ENCODE measurements at places on chromosomes 6 and 20.

- DNase-seq: peak; percentile 93
Observed at GRCh38 chr20:1702328-1702727, 44.7 kb upstream of the SIRPG start.

- DNase-seq: no peak
Observed at GRCh38 chr6:170311696-170312095, 5.1 kb downstream of the FAM120B start.

DNA sequence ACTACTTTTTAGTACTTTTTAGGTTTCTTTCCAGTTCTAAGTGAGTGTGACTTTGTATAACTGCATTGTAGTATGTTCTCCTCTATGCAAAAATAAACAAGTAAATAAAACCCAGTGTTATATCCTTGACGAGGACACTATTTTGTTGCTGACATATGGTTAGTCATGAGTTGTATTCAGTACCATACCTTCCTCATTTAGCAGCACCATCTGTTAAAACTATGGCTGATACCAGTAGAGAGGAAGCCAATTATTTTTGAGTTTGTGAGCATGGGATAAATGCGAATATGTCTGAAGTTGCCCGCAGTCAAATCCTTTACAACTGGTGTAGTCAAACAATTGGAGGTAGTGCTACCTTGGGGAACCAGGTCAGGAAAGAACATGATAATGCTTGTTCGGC, 74.1 kb downstream of the CDKAL1 start:
- no peak for DNase-seq

DNA sequence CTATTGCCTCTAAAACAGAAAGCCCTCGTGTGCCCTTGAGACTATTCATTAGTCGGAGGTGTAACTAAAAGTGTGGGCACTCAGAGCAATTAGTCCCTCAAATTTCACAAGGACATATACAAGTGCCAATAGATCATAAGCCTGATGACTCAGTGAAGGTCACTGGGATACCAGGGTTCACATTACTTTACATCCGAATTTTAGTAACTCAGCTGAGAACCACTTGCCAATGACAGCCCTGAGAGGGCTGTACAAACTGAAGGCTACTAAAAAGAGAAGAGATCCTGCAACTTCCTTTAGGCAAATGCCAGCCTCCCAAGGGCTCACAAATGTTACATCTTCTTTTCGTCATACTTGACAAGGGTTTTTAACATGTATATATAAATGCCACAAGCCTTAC, 369.6 kb downstream of the TENT5A start:
- no peak for DNase-seq

GRCh38 chr6:16818992-16819626, 57.8 kb upstream of the ATXN1 start:
- DNase-seq: no peak

- DNase-seq: no peak
Observed at GRCh38 chr6:34709386-34709785, 12.8 kb upstream of the ILRUN start.

DNA sequence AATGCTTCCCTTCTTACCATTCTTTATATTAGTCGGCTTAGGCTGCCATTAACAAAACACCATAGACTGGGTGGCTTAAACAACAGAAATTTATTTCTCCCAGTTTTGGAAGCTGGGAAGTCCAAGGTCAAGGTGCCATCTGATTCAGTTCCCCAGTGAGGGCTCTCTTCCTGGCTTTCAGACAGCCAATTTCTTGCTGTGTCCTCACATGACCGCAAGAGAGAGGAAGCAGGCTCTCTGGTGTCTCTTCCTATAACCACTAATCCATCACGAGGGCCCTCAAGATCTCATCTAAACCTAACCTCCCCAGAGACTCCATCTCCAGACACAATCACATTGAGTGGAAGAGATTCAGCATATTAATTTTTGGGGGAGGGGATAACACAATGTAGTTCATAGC, 193.0 kb upstream of the SGK1 start:
- DNase-seq: peak; percentile 77

GRCh38 chr20:59988141-59988540, 29.9 kb downstream of the CDH26 start:
- DNase-seq: no peak

DNA sequence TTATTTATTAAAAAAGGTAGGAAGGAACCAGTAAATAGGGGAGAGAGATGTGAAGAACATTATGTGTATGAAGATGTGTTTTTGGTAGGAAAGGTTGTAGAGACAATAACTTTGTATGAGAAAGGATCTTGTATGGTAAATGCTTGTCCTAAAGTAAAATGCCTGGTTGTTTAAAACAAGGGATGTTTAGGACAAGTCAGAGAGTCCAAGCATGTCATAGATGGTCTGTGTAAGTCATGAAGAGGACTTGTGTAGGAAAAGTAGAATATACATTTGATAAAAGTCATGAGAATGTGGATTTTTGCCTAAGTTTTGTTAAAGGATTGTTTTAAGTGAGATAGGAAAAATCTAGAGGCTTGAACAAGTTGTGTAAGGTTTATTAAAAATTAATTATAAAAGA, 325.1 kb downstream of the CDH26 start:
- DNase-seq: no peak

- peak; percentile 57 for DNase-seq
Observed at GRCh38 chr6:137951064-137951597, 84.1 kb downstream of the TNFAIP3 start.

GRCh38 chr6:139416146-139416545, 41.7 kb upstream of the CITED2 start:
- DNase-seq: no peak

DNA sequence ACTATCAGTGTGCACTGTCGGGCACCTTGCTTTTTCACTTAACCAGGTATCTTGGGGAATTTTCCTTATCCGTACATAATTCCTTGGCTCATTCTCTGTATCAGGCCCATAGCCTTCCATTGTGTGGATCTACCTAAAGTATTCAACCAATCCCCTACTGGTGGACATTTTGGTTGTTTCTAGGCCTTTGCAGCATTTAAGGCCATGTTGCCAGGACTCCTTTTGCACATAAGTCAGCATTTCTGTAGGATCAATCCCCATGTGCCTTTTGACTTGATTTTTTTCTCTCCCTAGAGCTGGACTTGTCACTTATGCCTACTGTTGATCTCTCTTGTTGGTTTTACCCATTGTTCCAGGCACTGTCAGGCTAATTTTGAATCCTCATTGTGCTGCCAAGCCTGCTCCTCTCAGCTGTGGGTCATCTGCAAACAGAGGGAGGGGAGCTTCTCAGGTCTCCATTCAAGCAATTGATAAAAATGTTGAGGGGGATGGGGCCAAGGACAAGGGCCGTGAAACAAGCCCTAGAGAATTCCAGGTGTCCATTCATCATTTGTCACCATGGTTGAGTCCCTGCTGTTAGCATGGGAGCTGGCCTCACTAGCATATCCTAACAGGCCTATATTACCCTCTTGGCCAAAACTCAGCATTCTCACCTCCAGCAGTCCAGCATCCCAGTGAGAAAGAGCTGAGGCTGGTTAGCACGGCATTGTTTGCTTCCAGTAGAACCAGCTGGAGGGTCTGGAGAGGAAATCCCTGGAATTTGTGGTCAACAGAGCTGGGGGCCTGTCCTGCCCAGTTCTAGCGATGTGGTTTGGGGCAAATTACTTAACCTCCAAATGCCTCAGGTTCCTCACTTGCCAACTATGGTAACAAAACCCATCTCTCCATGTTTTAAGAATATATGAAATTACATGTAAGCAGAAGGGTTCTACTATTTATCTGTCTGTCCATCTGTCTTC, 178.4 kb downstream of the MRPL14 start:
- DNase-seq: no peak
